NCI-H2107 (cell line): ENCODE measurements at places on chromosomes 7 and 10.

- DNase-seq = no peak
Observed at GRCh38 chr7:116834815-116835504, 27.4 kb upstream of the CAPZA2 start.

DNA sequence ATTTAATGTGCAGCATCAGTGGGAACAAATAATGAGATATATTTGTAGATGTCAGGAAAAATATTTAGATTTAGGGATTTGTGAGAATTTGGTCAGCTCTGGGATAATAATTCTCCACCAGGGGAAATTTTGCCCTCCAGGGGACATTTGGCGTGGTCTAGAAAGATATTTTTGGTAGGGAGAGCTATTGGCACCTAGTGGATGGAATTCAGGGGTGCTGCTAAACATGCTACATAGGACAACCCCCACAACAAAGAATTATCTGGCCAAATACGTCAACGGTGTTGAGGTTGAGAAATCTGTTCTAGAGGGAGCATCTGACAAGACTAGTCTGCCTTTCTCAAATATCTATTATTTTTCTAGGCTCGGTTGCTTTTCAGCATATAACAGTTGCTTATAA, 2.1 kb downstream of the ADK start:
- DNase-seq = no peak

DNA sequence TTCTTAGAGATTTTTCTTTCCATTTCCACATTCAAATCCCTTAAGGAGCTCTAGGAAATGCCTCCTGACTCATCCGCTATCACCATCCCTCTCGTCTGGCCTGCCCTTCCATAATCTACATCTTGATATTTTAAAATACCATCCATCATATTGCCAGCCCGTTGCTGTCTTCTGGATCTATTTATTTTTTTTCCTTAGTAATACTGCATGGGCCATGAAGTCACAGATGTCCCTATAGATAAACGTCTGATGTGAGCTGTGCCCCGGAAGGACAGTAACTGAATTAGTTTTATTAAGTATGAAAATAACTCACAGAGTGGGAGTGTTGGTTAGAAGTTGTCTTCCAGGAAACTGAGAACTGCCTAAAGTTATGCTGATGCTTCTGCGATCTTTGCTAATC, 76.2 kb downstream of the KLF6 start:
- DNase-seq = no peak

GRCh38 chr7:38760226-38760625, 129.1 kb upstream of the AMPH start:
- no peak for DNase-seq

DNA sequence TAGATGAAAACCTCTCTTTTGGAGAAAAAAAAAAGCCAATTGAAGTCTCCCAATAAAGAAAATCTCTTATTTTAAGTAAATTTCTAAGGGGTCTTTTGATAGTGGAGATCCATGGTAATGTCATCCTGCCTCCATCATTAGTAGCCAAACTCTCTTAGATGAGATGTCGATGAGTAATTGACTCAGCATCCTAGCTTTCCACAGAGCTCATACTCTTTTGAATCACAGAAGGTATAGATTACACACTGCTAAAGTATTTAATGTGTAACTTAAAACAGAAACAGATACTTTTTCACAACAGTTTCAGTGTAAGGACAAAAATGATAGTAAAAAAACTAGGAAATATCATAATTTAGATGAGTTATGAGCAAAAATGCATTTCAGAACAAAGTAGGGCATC, 19.4 kb downstream of the MAGI2 start:
- no peak for DNase-seq

DNA sequence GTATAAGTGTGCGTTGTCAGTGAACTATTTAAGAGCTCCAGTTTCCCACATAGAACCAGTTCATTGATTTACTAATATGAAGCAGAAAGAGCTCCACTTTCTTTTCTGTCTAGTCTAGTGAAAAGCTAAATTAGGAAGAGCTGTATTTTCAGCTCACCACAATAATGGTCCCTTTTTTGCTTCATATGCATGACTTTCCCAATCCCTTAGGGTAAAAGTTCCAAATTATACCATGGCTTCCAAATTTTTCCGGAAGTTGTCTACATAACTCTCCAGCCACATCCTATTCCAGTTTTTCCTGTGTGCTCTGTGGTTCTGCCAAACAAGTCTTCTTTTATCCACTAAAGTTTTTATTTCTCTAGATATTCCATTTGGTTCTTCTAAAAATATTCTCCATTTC, 685.2 kb downstream of the REEP3 start:
- DNase-seq = no peak

DNA sequence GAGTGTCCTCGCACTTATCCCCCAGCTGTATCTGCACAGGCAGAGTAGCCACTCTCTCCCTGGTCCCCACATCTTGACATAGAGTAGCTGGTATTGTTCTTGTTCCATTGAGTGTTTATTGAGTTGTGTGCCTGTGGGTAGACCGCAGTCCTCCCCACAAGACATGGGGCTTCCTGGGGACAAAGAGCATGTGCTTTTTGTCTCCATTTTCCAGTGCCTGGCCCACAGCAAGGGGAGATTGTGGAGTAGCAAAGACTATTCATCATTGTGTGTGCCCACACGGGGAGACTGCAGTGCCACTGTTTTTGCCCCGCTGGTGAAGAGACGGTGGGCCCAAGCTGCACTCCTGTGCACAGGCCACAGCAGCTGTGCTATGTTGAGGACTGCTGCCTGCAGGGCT, 63.5 kb downstream of the FRMPD2 start:
- DNase-seq = no peak

GRCh38 chr7:46908770-46909169, 673.1 kb downstream of the TNS3 start:
- DNase-seq = no peak
